ENCODE measurements at places on chromosomes 6 and 20. TPM values are rescaled to one million over a fixed set of nuclear protein-coding genes. Genes with fewer than 3 reads are reported as not detected.

NR2E1 gene
- not detected for total RNA-seq

PCSK2 gene
- total RNA-seq, result 1.2 TPM

PRDM13 gene
- not detected for total RNA-seq

THBS2 gene
- 817 TPM for total RNA-seq

IBTK gene
- 18.1 TPM for total RNA-seq

UBE2C gene
- total RNA-seq, result not detected

UBE2V1 gene
- 98.4 TPM for total RNA-seq

MUCL3 gene
- 13.8 TPM for total RNA-seq

CDC25B gene
- total RNA-seq, result 28.4 TPM

LCA5 gene
- total RNA-seq, result 7.0 TPM

TRIM40 gene
- not detected for total RNA-seq

RAET1G gene
- not detected for total RNA-seq

KIF3B gene
- 20.7 TPM for total RNA-seq

RPS6KA2 gene
- total RNA-seq, result 75.4 TPM

HAO1 gene
- not detected for total RNA-seq

SUMO4 gene
- 3.2 TPM for total RNA-seq

CYP24A1 gene
- total RNA-seq, result not detected

CAP2 gene
- total RNA-seq, result 20.6 TPM

GPR6 gene
- not detected for total RNA-seq

GGTLC1 gene
- total RNA-seq, result not detected

TAGAP gene
- total RNA-seq, result 6.2 TPM

Data from thoracic aorta (tissue), 2 donors.